Caco-2 (cell line): ENCODE measurements at places on chromosomes 2 and 18.
A peak's percentile ranks its signal among the peaks of the same experiment; 100 is the strongest.

DNA sequence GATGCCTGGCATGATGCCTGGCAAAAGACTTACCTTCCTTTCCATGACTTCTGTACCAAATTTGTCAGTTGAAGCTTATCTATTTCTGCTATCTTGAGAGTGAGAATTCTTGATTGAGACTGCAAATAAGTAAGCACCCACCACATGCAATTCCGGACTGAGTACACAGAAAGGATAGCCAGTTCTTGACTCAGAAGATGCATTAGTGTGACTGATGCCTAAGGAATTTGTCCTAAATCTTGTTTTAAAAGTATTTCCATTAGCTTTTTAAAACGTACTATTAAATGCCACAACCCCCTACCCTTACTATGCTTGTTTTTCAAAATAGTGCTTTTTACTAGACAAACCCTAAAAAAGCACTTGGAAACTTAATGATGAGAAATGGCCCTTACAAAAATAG is 545 bp downstream of the MPP4 start:
- DNase-seq: no peak

GRCh38 chr2:109341355-109342255 is 212.6 kb downstream of the SH3RF3 start:
- DNase-seq: no peak

DNA sequence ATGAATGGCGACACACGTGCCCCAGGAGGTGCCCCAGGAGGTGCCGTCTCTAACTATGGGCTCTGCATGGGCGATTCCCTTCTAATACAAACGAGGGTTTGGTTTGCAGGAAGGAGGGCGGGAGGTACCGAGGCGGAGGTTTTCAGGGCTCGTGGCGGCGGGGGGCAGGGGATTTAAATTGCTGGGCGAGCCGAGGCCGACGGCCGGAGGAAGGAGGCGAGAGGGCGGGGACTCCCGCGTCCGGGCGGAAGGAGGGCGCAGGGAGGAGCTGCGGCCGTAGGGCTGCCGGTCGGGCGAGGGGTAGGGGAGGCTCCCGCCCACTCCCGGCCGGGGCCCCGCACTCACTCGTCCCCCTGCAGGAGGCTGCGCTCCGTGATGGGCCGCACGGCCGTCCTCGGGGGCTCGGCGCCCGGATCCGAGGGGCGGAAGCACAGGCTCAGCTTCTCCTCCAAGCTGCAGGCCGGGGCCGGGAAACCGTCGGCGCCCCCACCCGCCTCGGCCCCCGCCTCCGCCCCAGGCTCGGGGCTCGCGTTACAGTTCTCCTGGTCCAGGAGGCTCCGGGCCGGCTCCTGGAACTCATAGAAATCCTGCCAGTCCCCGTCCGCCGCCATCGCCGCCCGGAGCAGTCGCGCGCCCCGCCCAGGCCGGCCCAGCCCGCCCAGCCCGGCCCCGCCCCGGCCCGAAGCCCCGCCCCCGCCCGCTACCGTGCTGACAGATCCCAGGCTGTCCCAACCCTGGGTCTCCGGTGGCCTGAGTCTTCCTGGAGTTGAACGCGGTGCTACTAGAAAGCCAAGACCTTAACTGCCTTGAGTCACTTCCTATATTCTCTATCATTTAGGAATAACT is at the start of gene FEZ2:
Gene FEZ2, minus strand, starts transcription at position 637 of the 846 bp plus-strand sequence. Its CDS starts 26 bp downstream, at position 611.
- peak; percentile 93 for DNase-seq

GRCh38 chr2:187174582-187174981 is 273.5 kb downstream of the CALCRL start:
- DNase-seq: peak; percentile 12

DNA sequence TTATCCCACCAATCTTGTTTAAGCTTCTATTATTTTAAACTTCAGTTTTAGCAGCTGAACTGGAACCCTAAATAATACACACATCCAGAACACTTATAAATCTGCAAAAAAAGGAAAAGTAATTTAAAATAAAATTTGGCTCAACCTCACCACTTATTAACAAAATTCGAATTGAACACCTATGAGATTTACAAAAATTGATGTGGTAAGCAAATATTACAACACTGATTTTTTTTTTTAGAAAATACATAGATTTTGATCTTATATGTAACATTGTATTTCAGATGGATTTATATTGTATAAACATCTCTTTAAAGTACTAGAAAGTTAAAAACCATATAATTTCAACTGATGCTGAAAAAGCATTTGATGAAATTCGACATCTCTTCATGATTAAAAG is 81.3 kb upstream of the DYNAP start:
- no peak for DNase-seq

GRCh38 chr2:40160751-40161218 is 291.1 kb downstream of the SLC8A1 start:
- DNase-seq: no peak

DNA sequence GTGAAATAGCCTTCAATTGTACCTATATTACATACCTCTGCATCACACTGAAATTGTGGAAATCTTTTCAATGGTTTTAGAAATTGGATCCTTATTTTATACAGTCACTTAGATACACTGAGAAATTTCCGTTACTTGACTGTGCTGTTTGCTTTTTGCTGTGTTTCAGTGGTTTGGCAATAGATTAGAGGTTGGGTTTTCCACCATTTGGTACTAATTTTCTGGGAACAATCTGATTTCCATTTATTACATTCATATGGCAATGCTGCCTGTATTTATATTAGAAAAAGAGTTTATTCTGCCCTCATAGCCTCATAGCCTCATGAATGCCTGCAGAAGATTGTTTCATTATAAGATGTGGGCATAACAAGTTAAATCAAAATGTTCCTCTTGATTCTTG is 285.0 kb downstream of the GULP1 start:
- DNase-seq: no peak

DNA sequence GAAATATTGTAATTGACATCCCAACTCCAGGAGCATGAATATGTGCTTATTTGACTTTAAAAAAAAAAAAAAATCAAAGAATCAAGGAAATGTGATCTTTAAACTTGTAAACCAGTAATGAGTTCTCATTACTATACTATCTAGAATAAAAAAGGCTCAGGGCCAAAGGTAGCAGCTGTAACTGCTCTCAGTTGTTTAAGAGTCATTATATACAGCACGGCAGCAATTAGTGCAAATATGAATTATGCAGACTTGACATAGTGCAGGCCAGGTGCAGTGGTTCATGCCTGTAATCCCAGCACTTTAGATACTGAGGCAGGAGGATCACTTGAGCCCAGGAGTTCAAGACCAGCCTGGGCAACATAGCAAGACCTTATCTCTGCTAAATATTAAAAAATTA is 125.7 kb upstream of the TTC39C start:
- DNase-seq: no peak
